ENCODE measurements at places on chromosomes 16 and 17. TPM values are rescaled to one million over a fixed set of nuclear protein-coding genes. Genes with fewer than 3 reads are reported as not detected.

DNA sequence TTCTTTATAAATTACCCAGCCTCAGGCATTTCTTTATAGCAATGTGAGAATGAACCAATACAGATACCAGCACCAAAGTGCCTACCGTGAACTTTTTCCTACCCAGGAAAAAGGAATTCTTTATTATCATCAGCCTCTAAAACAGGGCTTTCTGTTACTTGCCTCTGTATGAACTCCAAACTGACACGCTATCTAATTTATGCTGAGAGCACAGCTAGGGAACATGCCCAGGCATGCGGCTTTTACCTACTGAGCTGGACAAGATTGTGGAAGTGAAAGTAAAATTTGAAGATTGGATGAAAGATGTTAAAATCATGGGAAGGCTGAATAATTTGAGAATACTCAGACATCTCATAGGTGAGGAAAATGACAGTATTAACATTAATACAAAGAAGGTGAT is 24.4 kb upstream of the ADCY9 start:
- DNase-seq = no peak
- H3K4me1 ChIP-seq = peaks cover 11% of the 10 kb centered on the region
- no peak overlapping the region for H3K27ac ChIP-seq
- no peak overlapping the region for H3K4me3 ChIP-seq
- peaks cover 11% of the 10 kb centered on the region for H3K36me3 ChIP-seq

- H3K27me3 ChIP-seq = peaks cover 13% of the 10 kb centered on the region
- H3K27ac ChIP-seq = no peak overlapping the region
- DNase-seq = no peak
Measured at GRCh38 chr17:64337676-64338075, 53.0 kb downstream of the PECAM1 start.

- H3K27me3 ChIP-seq = peaks cover 70% of the 10 kb centered on the region
- DNase-seq = no peak
- H3K36me3 ChIP-seq = no peaks in the 10 kb centered on the region
- no peak overlapping the region for H3K27ac ChIP-seq
- no peak overlapping the region for H3K4me3 ChIP-seq
Measured at GRCh38 chr17:31431098-31431851, 39.8 kb downstream of the RAB11FIP4 start.

DNA sequence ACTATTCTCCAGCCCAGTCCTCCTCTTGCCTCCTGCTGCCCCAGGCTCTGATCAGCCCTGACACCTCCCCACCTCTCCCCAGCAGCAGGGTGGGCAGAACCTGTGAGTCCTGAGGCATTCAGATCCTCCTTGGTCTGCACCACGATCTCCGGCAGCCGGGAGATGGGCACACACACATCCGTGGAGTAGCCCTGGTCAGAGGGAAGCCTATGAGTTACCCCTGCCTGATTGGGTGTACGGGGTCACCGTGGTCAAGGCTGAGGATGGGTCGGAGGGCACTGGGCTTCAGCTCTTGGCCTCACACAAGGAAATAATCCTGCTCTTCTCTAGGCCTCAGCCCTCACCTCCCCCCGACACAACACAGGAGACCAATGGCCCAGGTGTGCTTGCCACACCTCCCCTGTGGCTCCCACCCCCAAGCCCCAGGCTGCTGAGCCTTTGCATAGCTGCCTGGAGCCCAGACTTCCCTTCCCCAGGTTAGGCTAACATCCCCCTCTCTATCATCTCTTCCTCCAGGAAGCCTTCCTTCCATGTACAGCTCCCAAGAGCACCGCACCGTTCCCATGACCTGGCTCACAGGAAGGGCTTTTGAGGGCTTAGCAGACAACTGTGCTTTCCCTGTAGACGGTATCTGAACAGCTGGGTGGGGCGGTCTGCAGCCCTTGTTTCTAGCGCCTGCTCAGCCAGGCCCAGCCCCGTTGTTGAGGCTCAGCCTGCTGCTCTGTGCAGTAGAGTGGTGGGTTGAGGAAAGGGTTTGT is 3.7 kb downstream of the LDHD start:
- peaks cover 19% of the 10 kb centered on the region for H3K36me3 ChIP-seq
- peaks cover 43% of the 10 kb centered on the region for H3K4me1 ChIP-seq
- DNase-seq = no peak
- no peaks in the 10 kb centered on the region for H3K27me3 ChIP-seq
- no peak overlapping the region for H3K27ac ChIP-seq

Gene MYH3
- 2.7 TPM for total RNA-seq

Gene CUEDC1
- 30.9 TPM for total RNA-seq

Gene CCL16
- total RNA-seq = not detected

Gene SCNN1B
- not detected for total RNA-seq

Gene WNT3
- total RNA-seq = 6.1 TPM

Data from Calu3 (cell line).